GM12878 (cell line): ENCODE measurements at places on chromosomes 16 and 17.

- peak overlapping the region; percentile 65 for H3K4me3 ChIP-seq
- DNase-seq: peak; percentile 100
- H3K27ac ChIP-seq: peak overlapping the region; percentile 98
- H3K36me3 ChIP-seq: no peaks in the 10 kb centered on the region
These were observed 63.3 kb downstream of the TUBD1 start for GRCh38 chr17:59829217-59830006.

- no peak for DNase-seq
- no peak overlapping the region for H3K4me3 ChIP-seq
- no peaks in the 10 kb centered on the region for H3K4me1 ChIP-seq
- H3K27me3 ChIP-seq: no peaks in the 10 kb centered on the region
- H3K27ac ChIP-seq: no peak overlapping the region
- no peaks in the 10 kb centered on the region for H3K36me3 ChIP-seq
These were observed 2.7 kb upstream of the CAPNS2 start for GRCh38 chr16:55563797-55564196.

- H3K4me3 ChIP-seq: no peak overlapping the region
- no peak for DNase-seq
- no peaks in the 10 kb centered on the region for H3K36me3 ChIP-seq
- H3K27me3 ChIP-seq: no peaks in the 10 kb centered on the region
- H3K27ac ChIP-seq: no peak overlapping the region
These were observed 888 bp downstream of the ACSM5 start for GRCh38 chr16:20410121-20410723.

GRCh38 chr17:50550661-50551432, 3.9 kb downstream of the SPATA20 start:
- H3K4me1 ChIP-seq: no peaks in the 10 kb centered on the region; the same call in 1 of the 2 replicates
- DNase-seq: no peak
- no peak overlapping the region for H3K4me3 ChIP-seq
- no peak overlapping the region for H3K27ac ChIP-seq

GRCh38 chr17:17892009-17892408, 55.2 kb upstream of the SREBF1 start:
- DNase-seq: no peak
- no peaks in the 10 kb centered on the region for H3K27me3 ChIP-seq
- no peak overlapping the region for H3K27ac ChIP-seq
- H3K36me3 ChIP-seq: no peaks in the 10 kb centered on the region; the same call in none of the 2 replicates

DNA sequence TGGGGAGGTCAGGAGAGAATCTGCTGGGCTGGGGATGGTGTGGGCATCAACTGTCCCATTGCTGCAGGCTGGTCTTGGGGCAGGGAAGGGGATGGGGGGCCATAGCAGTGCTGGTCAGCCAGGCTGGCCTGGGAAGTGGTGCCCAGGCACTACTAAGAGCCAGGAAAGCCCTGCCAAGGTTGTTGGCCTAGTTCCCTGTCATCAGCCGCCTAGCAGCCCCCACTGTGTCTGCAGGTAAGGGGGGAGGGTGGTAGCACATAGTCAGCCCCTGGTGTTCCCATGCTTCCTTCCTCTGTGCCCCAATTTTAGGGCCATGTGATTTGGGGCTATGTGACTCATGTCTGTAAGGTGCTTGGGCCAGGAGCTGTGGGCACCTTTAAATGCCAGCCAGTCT, 17.8 kb downstream of the GJD3 start:
- H3K27ac ChIP-seq: no peak overlapping the region
- DNase-seq: no peak
- H3K27me3 ChIP-seq: no peaks in the 10 kb centered on the region
- peaks cover 36% of the 10 kb centered on the region for H3K4me1 ChIP-seq

GRCh38 chr17:13030459-13031300, 12.9 kb upstream of the ELAC2 start:
- no peak for DNase-seq
- no peaks in the 10 kb centered on the region for H3K36me3 ChIP-seq
- H3K27me3 ChIP-seq: no peaks in the 10 kb centered on the region
- H3K4me3 ChIP-seq: no peak overlapping the region
- H3K4me1 ChIP-seq: no peaks in the 10 kb centered on the region

GRCh38 chr16:9415545-9415944, 324.1 kb downstream of the HAPSTR1 start:
- no peaks in the 10 kb centered on the region for H3K36me3 ChIP-seq
- DNase-seq: no peak

DNA sequence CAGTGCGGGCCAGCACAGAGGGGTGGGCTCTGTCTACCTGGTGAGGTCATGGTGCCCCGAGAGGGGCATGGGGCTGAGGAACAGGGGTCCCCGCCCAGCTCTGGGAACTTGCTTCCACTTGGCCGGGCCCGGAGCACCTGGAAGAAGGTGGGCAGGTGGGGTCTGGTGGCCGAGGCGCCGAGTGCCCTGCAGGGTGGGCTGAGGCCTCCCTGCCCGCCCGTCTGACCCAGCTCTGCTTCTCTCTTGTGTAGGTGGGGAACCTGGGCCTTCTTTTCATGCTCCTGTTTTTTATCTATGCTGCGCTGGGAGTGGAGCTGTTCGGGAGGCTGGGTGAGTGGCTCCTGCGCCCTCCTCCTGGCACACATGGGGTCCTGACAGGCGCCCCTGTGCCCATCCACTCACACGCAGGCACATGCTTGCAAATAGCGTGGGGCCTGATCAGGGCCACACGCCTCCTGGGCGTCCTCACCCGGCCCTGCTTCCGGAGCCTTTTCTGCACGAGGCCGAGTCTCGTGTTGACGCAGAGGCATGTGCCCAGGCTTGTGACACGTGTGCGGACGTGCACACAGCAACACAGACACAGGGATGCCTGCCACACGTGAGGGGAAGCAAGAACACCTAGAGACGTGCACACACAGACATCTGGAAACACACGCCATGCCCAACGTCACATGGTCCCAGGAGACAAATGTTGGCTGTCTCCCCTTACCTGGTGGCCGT, 8.2 kb downstream of the TPSG1 start:
- H3K27me3 ChIP-seq: no peaks in the 10 kb centered on the region; the same call in 1 of the 2 replicates
- H3K36me3 ChIP-seq: no peaks in the 10 kb centered on the region
- no peaks in the 10 kb centered on the region for H3K4me1 ChIP-seq

DNA sequence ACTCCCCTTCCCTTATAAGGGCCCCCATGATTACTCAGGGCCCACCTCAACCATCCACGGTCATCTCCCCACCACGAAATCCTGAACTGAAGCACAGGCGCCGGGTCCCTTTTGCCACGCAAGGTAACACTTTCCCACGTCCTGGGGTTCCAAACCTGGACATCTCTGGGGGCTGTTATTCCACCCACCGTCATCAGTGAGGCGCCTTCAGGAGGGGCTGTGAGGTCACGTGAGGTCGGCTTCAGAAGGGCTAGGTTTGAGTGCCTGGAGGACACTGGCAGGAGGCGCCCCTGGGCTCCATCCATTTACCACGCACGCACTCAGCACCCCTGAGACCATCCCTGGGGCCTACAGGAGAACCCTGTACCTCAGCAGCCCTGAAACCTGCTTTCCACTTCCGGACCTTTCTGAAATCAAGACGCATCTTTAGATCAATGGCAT, 4.1 kb downstream of the CD2BP2 start:
- H3K4me1 ChIP-seq: peaks cover 33% of the 10 kb centered on the region
- no peaks in the 10 kb centered on the region for H3K27me3 ChIP-seq
- no peak overlapping the region for H3K4me3 ChIP-seq
- peaks cover 4% of the 10 kb centered on the region for H3K36me3 ChIP-seq
- H3K27ac ChIP-seq: peak overlapping the region; percentile 48; the same call in 1 of the 2 replicates

DNA sequence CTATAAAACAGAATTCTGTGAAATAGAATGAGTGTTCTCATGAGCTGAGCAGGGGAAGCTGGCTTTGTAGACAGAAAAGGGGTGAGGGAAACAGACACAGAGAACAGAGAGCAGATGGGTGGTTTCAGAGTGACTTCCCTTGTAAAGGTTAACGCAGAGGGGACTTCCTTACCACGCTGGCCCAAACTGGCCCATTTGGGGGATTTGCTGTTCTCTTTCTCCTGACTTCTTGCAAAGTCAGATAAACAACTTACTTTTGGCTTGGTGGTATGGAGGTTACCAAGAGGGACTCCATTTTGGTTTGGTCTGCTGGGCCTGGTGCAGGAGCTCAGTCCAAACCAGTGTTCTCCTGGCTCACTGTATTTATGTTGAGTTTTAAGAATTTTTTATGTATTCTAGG, 48.4 kb downstream of the SEC14L1 start:
- H3K4me1 ChIP-seq: peaks cover 53% of the 10 kb centered on the region
- no peaks in the 10 kb centered on the region for H3K27me3 ChIP-seq
- no peak overlapping the region for H3K4me3 ChIP-seq
- DNase-seq: peak; percentile 64
- H3K27ac ChIP-seq: peak overlapping the region; percentile 67

DNA sequence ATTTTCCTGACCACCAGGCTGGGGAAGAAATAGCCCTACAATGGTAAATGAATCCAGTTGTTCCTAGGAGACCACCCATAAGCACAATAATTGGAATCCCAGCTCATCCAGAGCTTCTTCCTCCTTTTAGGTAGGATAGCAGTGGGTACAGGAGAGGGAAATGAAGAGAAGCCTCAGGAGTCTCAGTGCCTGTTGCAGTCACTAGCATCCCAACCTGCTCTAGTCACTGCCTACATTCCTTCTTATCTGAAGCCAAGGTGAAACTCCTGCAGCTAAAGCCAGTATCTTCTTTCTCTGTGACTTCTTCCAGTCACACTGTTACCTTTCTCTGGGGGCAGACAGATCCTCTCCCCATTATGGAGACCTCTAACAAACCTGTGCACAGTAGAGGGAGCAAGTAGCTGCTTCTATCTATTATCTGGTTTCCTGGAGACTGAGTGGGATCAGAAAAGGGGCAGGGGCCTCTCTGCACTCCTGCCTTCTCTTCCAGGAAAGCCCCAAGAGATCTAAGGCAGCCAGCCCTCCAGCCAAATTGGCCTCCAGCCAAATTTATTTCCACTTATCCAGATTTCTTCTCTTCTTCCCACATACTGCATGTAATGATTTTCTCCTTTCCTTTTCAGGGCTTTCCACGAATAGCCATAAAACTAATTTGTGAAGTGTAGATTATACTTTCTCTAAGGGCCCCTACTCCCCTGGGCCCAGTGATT, 85.5 kb downstream of the SSH2 start:
- no peak overlapping the region for H3K4me3 ChIP-seq
- no peak for DNase-seq
- H3K4me1 ChIP-seq: no peaks in the 10 kb centered on the region
- no peak overlapping the region for H3K27ac ChIP-seq
- no peaks in the 10 kb centered on the region; the same call in 1 of the 2 replicates for H3K36me3 ChIP-seq

GRCh38 chr17:60496041-60496440, 30.0 kb downstream of the APPBP2 start:
- H3K4me3 ChIP-seq: no peak overlapping the region
- H3K4me1 ChIP-seq: no peaks in the 10 kb centered on the region
- no peak overlapping the region for H3K27ac ChIP-seq
- no peak for DNase-seq
- no peaks in the 10 kb centered on the region for H3K27me3 ChIP-seq
- peaks cover 27% of the 10 kb centered on the region for H3K36me3 ChIP-seq

- no peaks in the 10 kb centered on the region for H3K36me3 ChIP-seq
- no peak for DNase-seq
- H3K4me3 ChIP-seq: no peak overlapping the region
- H3K27ac ChIP-seq: no peak overlapping the region
- H3K4me1 ChIP-seq: no peaks in the 10 kb centered on the region
- H3K27me3 ChIP-seq: peaks cover 7% of the 10 kb centered on the region
These were observed 103.8 kb upstream of the RPL38 start for GRCh38 chr17:74099442-74100340.

DNA sequence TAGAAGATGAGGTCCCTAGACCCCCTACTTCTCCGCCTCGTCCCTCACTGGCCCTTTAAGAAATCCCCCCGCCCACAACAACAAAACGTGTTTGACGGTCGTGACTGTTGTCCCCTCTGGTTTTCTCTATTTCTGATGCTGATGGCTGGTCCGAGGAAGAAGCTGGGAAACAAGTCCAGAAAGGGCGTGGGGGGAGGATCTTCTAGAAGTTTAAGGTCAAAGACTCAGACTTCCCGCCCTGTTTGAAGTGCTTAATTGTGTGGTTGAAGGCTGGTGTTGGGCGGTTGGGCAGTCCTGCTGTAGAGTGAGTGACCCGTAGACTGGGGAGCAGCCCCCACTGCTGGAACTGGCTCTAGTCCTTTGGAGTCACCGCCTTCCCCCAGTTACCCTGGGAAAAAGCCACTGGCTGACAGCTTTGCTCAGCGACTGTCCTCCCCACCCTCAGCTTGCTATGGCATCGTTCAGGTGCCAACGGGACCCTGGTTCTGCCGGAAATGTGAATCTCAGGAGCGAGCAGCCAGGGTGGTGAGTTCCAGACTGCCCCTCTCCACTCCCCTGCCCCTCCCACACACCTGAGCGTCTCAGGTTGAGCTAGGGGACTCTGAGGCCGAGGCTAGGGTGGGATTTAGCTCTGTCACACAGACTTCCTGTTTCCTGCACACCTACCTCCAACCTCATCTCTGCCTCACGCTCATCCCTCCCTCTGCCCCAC, 1.6 kb downstream of the MLLT6 start:
- H3K4me1 ChIP-seq: peaks cover 12% of the 10 kb centered on the region
- H3K27ac ChIP-seq: peak overlapping the region; percentile 78
- H3K36me3 ChIP-seq: peaks cover 15% of the 10 kb centered on the region
- DNase-seq: no peak
- H3K27me3 ChIP-seq: no peaks in the 10 kb centered on the region

DNA sequence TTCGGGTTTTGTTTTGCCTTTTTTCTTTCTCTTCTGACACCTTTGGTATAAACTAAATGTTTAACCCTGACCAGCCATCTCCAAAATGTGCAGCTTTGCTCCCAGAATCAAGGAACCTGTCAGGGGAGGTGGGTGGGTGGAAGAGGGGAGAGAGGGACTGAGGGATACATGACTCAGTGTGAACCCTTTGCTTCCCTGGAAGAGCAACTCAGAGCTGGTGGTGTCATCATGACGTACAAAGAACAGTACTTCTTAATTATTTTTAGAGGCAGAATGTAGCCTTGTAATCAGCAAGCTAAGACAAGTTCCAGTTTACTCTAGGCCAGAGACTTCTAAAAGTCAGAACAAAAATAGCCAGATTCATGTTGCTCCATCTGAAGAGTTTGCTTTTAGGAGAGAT, 119.6 kb upstream of the HAS3 start:
- H3K27me3 ChIP-seq: no peaks in the 10 kb centered on the region
- H3K4me3 ChIP-seq: no peak overlapping the region
- peaks cover under 1% of the 10 kb centered on the region; the same call in 1 of the 2 replicates for H3K4me1 ChIP-seq
- H3K36me3 ChIP-seq: no peaks in the 10 kb centered on the region
- no peak for DNase-seq

- no peaks in the 10 kb centered on the region for H3K36me3 ChIP-seq
- no peak overlapping the region for H3K27ac ChIP-seq
- H3K27me3 ChIP-seq: no peaks in the 10 kb centered on the region
- H3K4me3 ChIP-seq: no peak overlapping the region
These were observed 130.3 kb upstream of the RBBP6 start for GRCh38 chr16:24409045-24409444.

- H3K4me3 ChIP-seq: no peak overlapping the region
- H3K27ac ChIP-seq: no peak overlapping the region
- DNase-seq: no peak
These were observed 140.2 kb downstream of the AATF start for GRCh38 chr17:37088913-37089312.

GRCh38 chr17:63041251-63041650, 75.2 kb downstream of the TANC2 start:
- no peak for DNase-seq
- H3K4me1 ChIP-seq: no peaks in the 10 kb centered on the region
- H3K27ac ChIP-seq: no peak overlapping the region
- no peaks in the 10 kb centered on the region for H3K27me3 ChIP-seq
- H3K4me3 ChIP-seq: no peak overlapping the region
- H3K36me3 ChIP-seq: no peaks in the 10 kb centered on the region
